ENCODE measurements at places on chromosomes 4 and X. TPM values are rescaled to one million over a fixed set of nuclear protein-coding genes. Genes with fewer than 3 reads are reported as not detected.

PRSS48 gene
- total RNA-seq: not detected

DGAT2L6 gene
- not detected for total RNA-seq

TACR3 gene
- total RNA-seq: not detected

GABRQ gene
- total RNA-seq: not detected

ASB5 gene
- total RNA-seq: not detected

Measured in activated CD8-positive, alpha-beta T cell treated with anti-CD3 and anti-CD28 coated beads, Interleukin-2, amount 10 ng/mL, durations not matched to agents 7 days and 5 days (primary cell).